KG1 (cell line): ENCODE measurements at places on chromosomes 2 and 18.

DNA sequence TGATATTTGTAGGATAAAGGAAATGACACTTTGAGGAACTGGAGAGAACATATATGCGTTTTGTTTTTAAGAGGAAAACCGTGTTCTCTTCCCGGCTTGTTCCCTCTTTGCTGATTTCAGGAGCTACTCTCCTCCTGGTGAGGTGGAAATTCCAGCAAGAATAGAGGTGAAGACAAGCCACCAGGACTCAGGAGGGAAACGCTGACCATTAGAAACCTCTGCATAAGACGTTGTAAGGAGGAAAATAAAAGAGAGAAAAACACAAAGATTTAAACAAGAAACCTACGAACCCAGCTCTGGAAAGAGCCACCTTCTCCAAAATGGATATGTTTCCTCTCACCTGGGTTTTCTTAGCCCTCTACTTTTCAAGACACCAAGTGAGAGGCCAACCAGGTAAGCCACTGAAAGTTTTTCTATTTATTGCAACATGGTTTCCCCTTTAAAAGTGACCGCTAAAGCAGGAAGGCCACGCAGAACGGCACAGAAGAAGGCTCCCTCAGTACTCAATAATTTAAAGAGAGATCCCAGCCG, 735 bp downstream of the NRP2 start:
- no peak for DNase-seq

- no peak for DNase-seq
Measured at GRCh38 chr2:219021591-219021990, 19.7 kb downstream of the CFAP65 start.

DNA sequence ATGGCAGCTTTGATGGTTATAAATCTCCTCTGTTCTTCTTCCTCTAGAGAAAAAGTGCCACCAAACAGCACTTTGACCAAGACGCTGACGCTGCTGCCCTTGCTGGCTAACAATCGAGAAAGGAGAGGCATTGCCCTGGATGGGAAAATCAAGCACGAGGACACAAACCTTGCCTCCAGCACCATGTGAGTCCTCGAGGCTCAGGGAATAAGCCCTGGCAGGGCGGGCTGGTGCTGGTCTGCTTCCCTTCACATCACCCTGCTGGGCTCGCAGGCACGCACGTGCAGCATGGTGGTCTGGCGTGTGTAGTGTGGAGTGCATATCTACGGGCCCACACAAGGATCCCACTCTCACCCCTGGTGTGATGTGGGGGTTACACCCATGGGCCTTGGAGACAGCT, 19.4 kb upstream of the DGKD start:
- no peak for DNase-seq

GRCh38 chr2:216082117-216082711, 495 bp downstream of the TMEM169 start:
- DNase-seq = no peak
